ENCODE measurements at places on chromosomes 7 and 10. TPM values are rescaled to one million over a fixed set of nuclear protein-coding genes. Genes with fewer than 3 reads are reported as not detected.

The ARMC3 gene
- 5.8 TPM for total RNA-seq

The OR2A14 gene
- total RNA-seq: not detected

The METTL27 gene
- total RNA-seq: 2.6 TPM

The GPR15LG gene
- not detected for total RNA-seq

The PNLIPRP3 gene
- total RNA-seq: 0.42 TPM

The CCL24 gene
- total RNA-seq: 3.3 TPM

DNA sequence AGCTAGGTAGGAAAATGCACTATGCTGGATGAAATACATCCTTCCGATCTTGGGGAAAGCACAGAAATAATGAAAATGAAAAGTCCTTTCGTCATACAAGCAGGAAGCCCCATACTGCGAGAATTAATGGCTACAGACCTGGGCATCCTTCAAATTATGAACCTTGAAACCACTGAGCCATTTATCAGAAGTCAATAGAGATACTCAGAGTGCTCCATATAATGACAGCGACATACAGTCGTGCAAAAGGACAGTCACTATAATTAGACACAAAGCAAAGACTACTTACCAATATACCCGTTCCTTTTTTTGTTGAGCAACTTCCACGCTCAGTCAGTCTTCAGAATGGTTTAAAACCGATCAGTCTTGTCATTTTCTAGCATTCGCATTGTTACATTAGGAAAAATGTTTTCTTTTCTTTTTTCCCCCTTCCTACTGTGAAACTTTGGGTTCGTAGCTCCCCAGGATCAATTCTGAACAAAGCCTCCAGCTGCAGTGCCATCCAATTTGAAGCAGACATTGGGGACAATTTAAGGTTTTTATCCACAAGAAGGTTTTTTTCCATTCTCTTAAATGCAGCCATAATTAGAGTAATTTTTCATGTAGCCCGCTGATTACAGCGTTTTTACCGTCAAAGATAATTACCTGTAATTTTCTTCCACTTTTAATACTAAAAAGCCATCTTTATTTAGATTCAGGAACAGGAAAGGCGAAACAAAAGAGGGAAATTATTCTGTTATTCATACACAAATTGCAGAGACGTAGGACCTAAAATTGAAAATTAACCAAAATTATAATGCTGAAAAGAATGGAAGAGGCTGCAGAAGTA is 6.4 kb downstream of the DLX6 start:
- DNase-seq: no peak

DNA sequence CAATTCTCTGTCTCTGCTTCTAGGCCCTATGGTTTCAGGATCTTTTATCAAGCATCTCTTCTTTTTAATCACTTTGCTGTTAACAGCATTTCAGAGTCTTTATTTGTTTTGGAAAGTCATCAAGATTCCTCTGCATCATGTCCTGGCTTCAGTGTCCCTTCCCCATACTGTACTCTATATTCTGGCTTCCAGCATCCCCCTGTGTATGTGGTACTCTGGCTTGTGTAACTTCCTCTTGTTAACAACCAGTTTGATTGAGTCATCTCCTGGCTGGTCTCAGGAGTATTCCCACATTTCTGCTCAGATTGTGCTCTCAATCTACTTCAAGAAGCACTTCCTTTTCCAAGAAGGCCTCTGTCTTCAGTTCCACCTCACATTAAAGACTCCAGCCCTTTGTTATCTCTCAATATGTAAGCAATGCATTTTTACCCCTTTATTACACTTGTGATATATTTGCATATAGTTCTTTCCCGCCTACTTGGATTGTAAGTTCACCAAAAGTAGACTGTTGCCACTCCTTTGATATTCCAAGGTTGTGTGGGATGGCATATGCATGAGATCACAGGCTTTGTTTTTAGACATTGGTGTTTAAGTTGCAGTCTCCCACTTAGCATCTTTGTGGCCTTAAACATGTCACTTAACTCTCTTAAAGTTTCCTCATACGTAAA is 15.1 kb upstream of the ATE1 start:
- no peak for DNase-seq

- DNase-seq: no peak
Measured at GRCh38 chr10:17993361-17993760, 41.6 kb downstream of the SLC39A12 start.

- no peak for DNase-seq
Measured at GRCh38 chr10:36344240-36345174, 702.4 kb upstream of the FZD8 start.

GRCh38 chr7:108109221-108109908 is 20.8 kb downstream of the LAMB4 start:
- no peak for DNase-seq

DNA sequence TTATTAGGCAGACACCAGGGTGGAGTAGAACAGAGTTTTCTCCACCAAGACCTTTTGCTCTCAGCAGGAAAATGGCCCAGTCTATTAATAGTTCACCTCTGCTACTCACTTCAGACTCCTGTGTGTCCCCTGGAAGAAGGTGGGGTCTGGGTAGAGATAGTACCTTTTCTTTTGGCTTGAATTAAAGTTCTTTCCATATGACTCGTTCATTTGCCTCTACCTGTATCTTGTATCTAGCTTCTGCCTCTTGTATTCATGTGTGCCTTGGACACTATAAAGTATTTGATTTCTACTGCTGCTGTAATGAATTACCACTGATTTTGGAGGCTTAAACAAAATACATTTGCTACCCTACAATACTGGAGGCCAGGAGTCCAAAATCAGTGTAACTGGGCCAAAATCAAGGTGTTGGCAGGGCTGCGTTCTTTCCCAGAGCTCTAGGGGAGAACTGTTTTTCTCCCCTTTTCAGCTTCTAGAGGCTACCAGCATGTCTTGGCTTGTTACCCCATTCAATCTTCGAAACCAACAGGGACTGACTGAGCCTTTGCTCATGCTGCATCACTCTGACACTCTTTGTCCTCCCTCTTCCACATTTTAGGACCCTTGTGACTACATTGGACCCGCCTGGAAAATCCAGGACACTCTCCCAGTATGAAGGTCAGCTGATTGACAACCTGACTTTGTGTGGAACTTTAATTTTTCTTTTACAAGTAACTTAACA is 155.6 kb upstream of the PRSS58 start:
- no peak for DNase-seq

- no peak for DNase-seq
Measured at GRCh38 chr7:26188206-26188956, 12.2 kb downstream of the HNRNPA2B1 start.

DNA sequence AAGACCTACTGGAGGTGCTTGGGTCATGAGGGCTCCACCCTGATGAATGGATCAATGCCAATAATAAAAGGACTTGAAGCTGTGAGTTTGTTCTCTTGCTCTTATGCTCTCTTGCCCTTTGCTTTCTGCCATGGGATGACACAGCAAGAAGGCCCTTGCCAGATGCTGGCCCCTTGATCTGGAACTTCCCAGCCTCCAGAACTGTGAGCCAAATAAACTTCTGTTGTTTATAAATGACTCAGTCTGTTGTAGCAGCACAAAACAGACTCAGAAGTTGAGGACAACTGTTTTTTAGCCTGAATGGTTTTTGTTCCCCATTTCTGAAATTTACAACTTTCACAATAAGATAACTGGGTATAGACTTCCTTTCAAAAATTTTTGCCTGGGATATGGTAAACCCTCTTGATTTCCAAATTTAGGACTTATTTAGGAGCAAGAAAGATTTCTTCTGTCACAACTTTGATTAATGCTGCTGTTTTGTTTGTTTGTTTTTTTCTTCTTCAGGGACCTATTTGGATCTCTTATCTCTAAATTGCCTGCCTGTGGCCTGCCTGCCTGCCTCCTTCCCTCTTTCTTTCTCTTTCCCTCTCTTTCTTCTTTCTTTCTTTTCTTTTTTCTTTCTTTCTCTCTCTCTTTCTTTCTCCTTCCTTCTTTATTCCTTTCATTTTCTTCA is 12.1 kb downstream of the ENTPD1 start:
- no peak for DNase-seq

- no peak for DNase-seq
Measured at GRCh38 chr10:75779276-75779675, 347.9 kb downstream of the LRMDA start.

DNA sequence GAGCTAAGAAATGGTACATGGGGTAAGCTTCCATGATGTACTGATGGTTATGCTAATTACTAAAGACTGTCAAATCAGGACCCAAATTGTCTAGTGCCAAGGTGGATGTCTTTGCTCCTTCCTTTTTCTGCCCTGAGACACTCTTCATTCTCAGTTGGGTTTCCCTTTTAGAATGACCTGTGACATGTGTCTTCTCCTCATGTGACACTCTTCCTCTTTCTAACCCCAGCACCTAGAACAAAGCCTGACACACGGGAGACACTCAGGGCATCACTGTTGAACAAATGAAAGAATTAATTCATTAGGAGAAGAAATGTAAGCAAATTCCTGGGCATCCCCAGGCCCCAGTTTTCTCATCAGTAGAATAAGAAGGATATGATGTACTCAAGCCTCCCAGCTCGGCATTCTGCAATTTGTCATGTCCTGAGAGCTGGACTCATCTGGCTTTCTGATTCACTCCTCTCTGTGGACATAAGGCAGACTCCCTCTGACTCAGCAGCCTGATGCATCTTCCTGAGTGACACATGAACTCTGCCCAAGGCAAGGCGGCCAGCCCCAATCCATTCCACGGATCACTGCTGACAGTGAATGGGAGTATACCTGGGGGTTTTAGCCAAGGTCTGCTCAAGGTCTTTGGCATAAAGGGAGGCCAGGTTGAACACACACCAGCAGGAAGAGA is 473.8 kb downstream of the KCNMA1 start:
- DNase-seq: no peak

DNA sequence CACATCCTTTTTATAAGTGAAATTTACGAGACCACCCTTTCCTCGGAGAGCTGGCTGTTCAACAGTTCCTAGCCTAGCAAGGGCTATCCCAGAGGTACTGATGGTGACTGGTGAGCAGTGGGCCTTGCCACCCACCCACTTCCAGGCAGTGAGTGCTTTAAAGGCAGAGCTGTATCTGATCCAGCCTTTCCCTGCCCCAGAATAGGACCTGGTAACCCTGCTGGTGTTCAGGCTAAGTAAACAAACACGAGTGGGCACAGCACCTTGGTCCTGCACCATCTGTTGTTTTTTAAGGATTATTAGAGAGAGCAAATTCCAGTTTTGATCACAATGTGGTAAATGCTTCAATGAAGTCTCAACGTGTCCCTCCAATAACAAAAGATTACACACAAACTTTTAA is 75.7 kb downstream of the COBL start:
- DNase-seq: no peak

DNA sequence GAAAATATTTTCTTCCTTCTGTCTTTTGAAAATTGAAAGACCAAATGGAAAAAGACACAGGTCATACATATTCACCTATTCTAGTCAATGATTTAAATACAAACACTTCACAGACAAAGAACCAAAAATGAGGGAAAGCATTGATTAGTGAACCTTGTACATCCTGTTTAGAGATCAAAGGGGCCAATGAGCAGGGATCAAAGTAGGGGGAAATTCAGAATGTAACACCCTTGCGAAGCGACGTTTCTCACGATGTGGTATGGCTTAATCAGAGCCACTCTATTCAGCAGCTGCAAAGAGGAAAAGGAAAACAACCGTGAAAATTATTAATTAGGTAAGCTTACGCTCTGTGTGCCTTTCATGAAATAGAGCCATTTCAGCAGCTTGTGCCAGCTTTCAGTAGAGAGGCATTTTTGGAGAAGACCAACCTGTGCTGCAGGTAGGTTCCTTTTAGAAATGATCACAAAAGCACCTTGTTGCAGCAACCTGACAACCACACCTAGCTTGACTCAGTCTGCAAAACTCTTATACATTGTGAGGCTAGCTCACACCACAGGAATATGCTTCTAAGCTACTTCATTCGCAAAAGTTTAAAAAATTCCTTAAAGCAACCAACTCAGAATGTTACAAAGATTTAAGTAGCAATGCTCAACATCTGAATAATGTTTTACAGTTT is 78.0 kb downstream of the DKK1 start:
- no peak for DNase-seq

- no peak for DNase-seq
Measured at GRCh38 chr7:113371416-113372043, 253.2 kb upstream of the SMIM30 start.

GRCh38 chr10:62464308-62464707 is 90.1 kb downstream of the ZNF365 start:
- DNase-seq: no peak

DNA sequence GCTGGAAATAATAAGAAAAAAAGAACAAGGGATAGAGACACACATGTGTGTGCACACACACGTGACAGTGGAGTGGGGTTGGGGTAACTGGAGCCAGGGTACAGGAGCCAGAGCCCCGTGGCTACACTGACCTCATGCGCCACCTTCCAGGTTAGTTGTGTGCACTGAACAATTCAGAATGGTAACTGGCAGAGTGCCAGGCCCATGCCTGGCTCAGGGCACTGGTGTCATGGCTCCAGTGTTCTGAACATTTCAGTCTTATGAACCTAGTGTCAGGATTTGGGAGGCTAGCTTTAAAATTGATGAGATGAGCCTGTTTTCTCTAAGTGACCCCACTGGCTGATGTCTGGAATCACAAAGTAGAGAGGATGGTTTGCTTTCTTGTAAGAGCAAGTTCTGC is 269.6 kb downstream of the SORCS3 start:
- no peak for DNase-seq

DNA sequence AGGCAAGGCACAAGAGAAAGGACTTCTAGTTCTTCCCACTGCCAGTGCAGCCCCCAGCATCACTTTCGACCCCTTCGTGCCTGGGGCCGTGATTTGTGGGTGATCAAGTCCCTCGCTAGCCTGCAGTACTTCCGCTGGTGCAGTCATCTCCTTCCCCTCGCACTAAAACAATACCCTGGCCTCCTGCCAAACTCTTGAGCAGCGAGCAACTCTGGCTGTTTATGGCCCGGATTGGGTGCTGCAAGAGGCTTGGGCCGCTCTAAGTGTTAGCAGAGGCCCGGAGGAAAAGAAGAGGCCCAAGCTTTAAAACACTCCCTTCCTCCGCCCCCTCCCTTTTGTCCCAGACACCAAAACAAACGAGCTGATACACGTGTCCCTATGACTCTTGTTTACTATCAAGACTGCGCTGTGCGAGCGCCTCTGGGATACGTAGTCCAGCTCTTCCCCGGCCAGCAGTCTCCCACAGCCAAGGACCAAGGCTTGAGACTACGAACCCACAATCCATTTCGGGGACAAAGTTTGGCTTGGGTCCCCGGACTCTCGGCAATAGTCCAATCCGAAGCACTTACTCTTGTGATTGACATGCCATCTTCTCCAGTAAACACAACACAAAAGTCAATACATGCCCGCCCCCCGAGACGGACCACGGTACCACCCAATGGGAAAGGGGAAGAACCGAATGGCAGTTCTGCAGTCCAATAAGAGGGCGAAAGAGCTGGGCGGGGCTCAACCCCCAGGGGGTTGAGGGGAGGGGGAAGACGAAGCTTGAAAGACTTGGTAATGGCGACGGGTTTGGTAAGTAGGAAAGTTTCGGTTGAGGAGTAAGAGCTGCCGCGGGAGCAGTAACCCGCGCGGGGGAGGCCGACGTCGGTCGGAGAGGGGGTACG is at the start of gene HBP1:
Gene HBP1 (plus strand): TSS at position 771 of the 887 bp plus-strand sequence. CDS start 10,891 bp downstream, outside the sequence.
- peak; percentile 94 for DNase-seq

GRCh38 chr10:62127975-62128374 is 140.7 kb downstream of the RTKN2 start:
- DNase-seq: no peak

- DNase-seq: no peak
Measured at GRCh38 chr10:71088054-71088453, 124.3 kb upstream of the UNC5B start.

GRCh38 chr10:117553815-117554172 is 11.2 kb downstream of the EMX2 start:
- DNase-seq: no peak
